ENCODE measurements at places on chromosomes 3 and 15.

GRCh38 chr3:188332085-188332484, 178.1 kb downstream of the LPP start:
- DNase-seq, result no peak

GRCh38 chr15:96027501-96027900, 303.0 kb upstream of the NR2F2 start:
- no peak for DNase-seq

GRCh38 chr3:9216736-9217135, 32.7 kb downstream of the SRGAP3 start:
- DNase-seq, result no peak

GRCh38 chr3:76638006-76638405, 401.9 kb upstream of the ROBO2 start:
- DNase-seq, result no peak

- DNase-seq, result no peak
These were observed 459.6 kb upstream of the WNT5A start for GRCh38 chr3:55946574-55947160.

DNA sequence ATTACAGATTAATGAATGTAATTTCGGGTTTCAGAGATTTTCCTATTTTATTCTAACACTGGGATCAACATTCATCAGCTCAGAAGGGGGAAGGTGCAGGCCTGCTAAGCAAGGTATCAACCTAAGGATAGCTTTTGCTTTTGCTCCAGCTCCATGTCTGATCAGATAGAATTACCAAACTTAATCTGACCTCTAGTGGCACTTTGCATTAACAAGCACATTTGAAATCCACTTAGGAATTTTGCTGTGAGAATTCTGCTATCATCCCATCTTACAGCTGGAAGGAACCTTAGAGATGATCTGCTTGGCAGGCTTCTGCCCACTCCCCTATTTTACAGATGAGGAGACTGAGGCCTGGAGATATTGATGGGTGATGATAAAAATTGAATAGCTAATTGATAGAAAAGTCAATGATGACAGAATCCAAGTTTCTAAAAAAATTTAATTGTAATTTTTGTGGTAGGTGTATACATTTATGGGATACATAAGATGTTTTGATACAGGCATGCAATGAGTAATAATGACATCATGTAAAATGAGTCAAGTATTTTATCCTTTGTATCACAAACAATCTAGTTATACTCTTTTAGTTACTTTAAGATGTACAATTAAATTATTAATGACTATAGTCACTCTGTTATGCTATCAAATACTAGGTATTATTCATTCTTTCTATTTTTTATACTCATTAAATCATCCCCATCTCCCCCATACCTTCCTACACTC, 209.2 kb upstream of the ZPLD1 start:
- DNase-seq, result no peak

DNA sequence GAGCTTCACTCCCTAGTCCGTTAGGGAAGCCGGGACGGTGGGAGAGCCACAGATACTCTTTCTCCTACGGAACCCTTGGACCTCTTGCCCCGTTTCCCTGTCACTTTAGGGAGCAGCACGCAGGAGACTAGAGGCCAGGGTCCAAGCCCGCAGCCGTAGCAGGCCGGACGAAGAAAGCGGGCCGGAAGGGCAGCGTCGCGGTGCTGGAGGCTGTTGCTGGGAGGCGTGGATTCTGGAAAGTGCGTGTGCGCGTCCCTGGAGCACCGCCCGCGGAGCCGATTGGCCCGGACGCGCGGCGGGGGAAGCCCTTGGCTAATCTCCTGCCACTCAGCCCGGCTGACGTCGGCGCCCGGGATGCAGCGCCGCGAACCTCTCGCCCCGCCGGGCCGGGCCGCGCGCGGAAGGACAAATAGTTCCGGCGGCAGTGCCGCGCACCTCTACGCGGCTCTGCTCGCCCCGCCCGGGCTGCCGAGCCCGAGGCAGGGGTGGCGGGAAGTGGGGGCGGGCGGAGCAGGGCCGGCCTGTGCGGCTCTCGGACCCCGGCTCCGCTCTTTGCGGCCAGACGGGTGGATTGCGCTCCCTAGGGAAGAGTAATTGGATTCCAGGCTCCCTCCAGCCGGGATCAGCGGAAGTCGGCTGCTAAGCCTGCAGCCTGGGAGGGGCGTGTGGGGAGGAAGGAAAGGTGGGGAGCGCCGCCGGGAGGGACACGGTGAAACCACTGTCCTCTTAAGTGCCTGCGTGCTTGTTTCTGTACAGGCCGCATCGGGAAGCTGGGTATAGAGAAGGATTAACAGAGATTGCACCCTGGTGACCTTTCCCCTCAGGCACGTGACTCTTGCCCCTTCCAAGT, 31.3 kb upstream of the TCF12 start:
- DNase-seq, result peak; percentile 94

DNA sequence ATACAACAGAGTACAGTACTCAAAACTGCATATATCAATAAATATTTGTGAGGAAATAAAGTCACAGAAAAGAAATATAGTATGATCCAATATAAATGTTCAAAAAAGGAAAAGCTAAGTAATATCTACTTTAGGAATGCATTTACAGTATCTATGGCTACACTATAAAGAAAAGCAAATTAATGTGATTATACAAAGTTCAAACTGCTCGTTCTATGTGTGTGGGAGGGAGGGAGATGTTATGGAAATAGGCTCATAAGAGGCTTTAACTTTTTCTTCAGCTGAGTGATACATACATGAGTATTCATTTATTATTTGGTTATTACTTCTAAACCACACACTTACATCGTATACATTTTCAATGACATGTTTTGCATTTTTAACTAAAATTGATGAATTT, 377.7 kb upstream of the AGTR1 start:
- no peak for DNase-seq

GRCh38 chr3:115428841-115429240, 194.5 kb upstream of the GAP43 start:
- DNase-seq, result no peak

- no peak for DNase-seq
These were observed 52.4 kb upstream of the SRGAP3 start for GRCh38 chr3:9301798-9302197.

All from GM06990 (cell line).